SK-N-SH (cell line): ENCODE measurements at places on chromosomes 6 and 20. TPM values are rescaled to one million over a fixed set of nuclear protein-coding genes. Genes with fewer than 3 reads are reported as not detected.

DNA sequence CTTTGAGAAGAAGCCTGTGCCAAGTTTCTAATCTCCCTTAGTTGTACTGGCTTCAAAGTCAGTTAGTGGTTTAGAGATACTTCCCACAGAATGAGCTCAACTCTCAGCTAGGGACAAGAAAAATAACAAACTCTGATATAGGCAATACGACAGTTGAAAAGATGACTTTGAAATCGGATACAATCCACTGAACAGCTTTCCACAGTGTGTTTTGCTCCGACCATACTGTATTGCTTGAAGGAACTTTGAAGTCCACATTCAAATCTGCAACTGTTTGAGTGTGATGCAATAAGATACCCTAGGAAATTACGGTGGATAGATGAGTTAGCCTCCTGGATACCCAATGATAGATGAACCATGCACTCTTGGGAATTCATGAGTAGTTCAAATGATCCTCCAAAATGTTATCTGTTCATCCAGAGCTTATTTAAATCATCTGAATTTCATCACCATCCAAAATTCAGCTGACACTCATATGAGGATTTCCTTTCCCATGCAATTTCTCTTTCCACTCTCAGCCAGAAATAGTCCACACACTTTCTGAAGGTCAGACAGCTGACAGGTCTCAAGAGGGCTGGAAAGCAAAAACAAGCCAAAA is 443.8 kb downstream of the HAO1 start:
- H3K27ac ChIP-seq = no peak overlapping the region
- peaks cover 3% of the 10 kb centered on the region for H3K36me3 ChIP-seq
- no peaks in the 10 kb centered on the region for H3K27me3 ChIP-seq
- DNase-seq = no peak
- H3K4me3 ChIP-seq = no peak overlapping the region

Gene POM121L2
- not detected in 2 replicates for polyA plus RNA-seq

GRCh38 chr6:1997702-1998101 is 247.7 kb downstream of the GMDS start:
- H3K4me1 ChIP-seq = no peaks in the 10 kb centered on the region
- H3K27ac ChIP-seq = no peak overlapping the region
- no peaks in the 10 kb centered on the region for H3K27me3 ChIP-seq
- no peak overlapping the region for H3K4me3 ChIP-seq
- DNase-seq = no peak
- H3K36me3 ChIP-seq = no peaks in the 10 kb centered on the region

Gene TRDN
- not detected in 2 replicates for polyA plus RNA-seq

Gene PCK1
- not detected in 2 replicates for polyA plus RNA-seq

Gene BANF2
- polyA plus RNA-seq = not detected in 2 replicates

GRCh38 chr6:84665401-84665800 is 99.0 kb downstream of the TBX18 start:
- no peaks in the 10 kb centered on the region for H3K27me3 ChIP-seq
- no peak overlapping the region for H3K27ac ChIP-seq
- H3K4me1 ChIP-seq = peaks cover 8% of the 10 kb centered on the region; the same call in 1 of the 2 replicates
- H3K36me3 ChIP-seq = no peaks in the 10 kb centered on the region
- H3K4me3 ChIP-seq = no peak overlapping the region
- no peak for DNase-seq

- H3K27ac ChIP-seq = 0 out of 2 replicates have a peak overlapping the region, but pooled peaks have one; percentile 71
- no peak overlapping the region for H3K4me3 ChIP-seq
- no peaks in the 10 kb centered on the region for H3K27me3 ChIP-seq
- no peak for DNase-seq
- peaks cover 12% of the 10 kb centered on the region for H3K4me1 ChIP-seq
Observed at GRCh38 chr6:24929242-24929641, 6.5 kb downstream of the RIPOR2 start.

DNA sequence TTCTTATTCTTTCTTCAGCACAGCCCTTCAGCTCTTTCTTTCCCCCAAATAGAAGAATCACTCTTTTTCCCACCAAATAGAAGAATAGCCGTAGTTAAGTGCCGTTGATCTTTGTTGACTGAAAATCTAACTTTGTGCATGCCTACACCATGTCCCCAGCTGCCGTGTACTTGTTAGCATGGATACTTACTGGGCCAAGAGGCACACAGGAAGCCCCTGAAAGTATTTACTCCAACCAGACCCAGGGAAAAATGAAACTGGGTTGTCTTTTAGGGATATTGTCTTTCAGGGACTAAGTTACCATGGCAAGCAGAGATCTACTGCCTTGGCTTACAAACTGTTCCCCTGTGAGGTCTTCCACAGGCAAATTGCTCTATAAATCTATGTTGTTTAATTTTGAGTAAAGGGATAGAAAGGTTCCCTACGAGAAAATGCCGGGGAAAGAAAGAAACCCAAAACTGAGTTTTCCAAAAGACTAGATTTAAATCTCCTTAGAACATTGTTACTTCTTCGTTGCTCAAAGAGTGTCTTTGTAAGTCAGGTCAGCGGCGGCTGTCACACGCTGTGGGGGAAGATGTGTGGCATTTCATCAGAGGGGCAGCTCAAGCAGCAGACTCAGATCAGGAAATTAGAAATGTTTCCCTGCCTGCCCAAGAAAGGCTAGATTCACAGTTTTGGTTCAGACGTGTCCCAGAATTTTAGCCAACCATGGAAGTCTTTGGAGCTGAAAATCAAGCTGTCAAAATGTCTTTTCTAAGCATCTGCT is 188.2 kb upstream of the PRND start:
- H3K36me3 ChIP-seq = no peaks in the 10 kb centered on the region
- H3K4me1 ChIP-seq = no peaks in the 10 kb centered on the region
- no peak overlapping the region for H3K27ac ChIP-seq
- no peak overlapping the region for H3K4me3 ChIP-seq

GRCh38 chr6:12585497-12585958 is 131.0 kb upstream of the PHACTR1 start:
- H3K4me3 ChIP-seq = no peak overlapping the region
- no peaks in the 10 kb centered on the region; the same call in 1 of the 2 replicates for H3K4me1 ChIP-seq
- H3K27me3 ChIP-seq = no peaks in the 10 kb centered on the region
- H3K36me3 ChIP-seq = no peaks in the 10 kb centered on the region
- H3K27ac ChIP-seq = no peak overlapping the region

Gene MYH7B
- 0.32 and 0.41 TPM in 2 replicates for polyA plus RNA-seq

DNA sequence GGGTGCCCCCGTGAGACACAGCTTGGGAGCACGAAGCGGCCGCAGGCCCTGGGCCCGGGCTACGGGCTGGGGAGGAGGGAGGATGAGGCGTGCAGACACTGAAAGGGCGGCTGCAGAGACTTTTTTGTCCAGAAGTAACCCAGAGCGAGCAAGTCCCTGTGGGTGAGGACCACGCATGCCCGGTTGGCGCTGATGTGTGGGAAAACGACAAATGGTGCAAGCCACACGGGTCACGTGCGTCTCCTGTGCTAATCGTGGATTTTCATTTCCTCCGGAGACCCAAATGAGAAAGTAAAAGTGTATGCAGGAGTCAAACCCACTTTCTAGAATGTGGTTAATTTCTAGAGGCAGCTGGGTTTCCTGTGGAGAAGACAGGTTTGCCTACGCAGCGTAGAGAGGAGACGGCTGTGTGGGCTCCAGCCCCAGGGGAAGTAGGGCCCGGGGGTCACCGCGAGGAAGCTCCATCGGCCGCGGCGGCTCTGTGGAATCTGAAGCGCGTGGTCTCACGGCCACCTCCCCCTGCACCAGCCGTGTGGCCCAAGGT is 19.0 kb downstream of the DLL1 start:
- DNase-seq = no peak
- H3K27ac ChIP-seq = no peak overlapping the region
- H3K27me3 ChIP-seq = no peaks in the 10 kb centered on the region; the same call in 1 of the 2 replicates

GRCh38 chr6:3873051-3873450 is 23.9 kb downstream of the FAM50B start:
- H3K27ac ChIP-seq = no peak overlapping the region
- H3K4me1 ChIP-seq = no peaks in the 10 kb centered on the region
- no peak overlapping the region for H3K4me3 ChIP-seq

Gene ABHD16B
- polyA plus RNA-seq = not detected in 2 replicates

DNA sequence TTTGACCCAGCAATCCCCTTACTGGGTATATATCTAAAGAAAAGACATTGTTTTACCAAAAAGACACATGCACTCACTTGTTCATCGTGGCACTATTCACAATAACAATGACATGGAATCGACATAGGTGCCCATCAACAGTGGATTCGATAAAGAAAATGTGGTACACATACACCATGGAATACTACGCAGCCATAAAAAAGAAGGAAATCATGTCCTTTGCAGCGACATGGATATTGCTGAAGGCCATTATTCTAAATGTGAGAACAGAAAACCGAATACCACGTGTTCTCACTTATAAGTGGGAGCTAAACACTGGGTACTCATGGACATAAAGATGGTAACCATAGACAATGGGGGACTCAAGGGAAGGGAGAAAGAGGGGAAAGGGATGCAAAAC is 222.3 kb downstream of the RNGTT start:
- no peaks in the 10 kb centered on the region for H3K27me3 ChIP-seq
- DNase-seq = no peak
- H3K27ac ChIP-seq = no peak overlapping the region
- no peaks in the 10 kb centered on the region for H3K4me1 ChIP-seq

GRCh38 chr6:164928057-164928727 is 381.2 kb downstream of the C6orf118 start:
- no peaks in the 10 kb centered on the region for H3K27me3 ChIP-seq
- H3K27ac ChIP-seq = no peak overlapping the region

Gene TBX18
- 19.3 and 29.8 TPM in 2 replicates for polyA plus RNA-seq

GRCh38 chr6:37272834-37273566 is 15.1 kb upstream of the TMEM217 start:
- DNase-seq = no peak
- H3K4me1 ChIP-seq = no peaks in the 10 kb centered on the region
- H3K27me3 ChIP-seq = no peaks in the 10 kb centered on the region
- no peak overlapping the region for H3K4me3 ChIP-seq

Gene GNMT
- polyA plus RNA-seq = 1.4 and 2.0 TPM in 2 replicates

Gene COL11A2
- polyA plus RNA-seq = 0.99 and 1.1 TPM in 2 replicates

GRCh38 chr6:34475767-34476328 is 10.0 kb downstream of the PACSIN1 start:
- H3K27me3 ChIP-seq = no peaks in the 10 kb centered on the region; the same call in 1 of the 2 replicates
- no peak overlapping the region for H3K4me3 ChIP-seq
- peaks cover 3% of the 10 kb centered on the region; the same call in 1 of the 2 replicates for H3K4me1 ChIP-seq
- no peak for DNase-seq

DNA sequence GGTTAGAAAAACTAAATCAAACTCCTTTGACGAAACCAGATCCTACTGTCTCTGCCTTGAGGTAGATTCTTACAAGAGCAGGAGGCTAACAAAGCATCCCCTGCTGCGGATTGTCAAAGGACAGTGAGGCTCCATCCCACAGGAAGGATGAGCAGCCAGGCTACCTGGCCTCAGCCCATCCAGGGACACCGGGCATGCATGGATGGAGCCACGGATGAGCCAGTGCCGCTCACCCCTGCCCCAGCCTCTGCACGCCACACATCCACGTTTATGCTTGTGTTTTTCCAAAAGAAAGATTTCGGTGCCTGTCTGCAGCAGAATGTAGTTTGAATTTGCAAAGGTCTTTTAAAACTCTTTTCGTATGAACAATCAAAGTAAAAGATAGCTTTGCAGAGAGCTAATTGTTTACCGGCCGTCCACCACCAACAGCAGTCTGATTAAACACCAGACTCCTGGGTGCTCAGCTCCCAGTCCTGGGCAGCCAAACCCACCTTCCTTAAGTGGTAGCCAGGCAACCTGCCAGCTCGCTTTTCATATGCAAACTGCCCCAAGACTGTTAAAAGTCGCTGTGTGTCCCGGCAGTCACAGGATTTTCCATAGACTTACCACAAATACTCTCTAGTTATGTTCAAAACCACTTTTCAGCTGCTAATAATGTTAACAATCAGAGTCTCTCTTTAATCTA is 999 bp downstream of the THBS2 start:
- no peaks in the 10 kb centered on the region; the same call in 1 of the 2 replicates for H3K36me3 ChIP-seq
- peak overlapping the region; percentile 73 for H3K27ac ChIP-seq
- peak overlapping the region; percentile 64 for H3K4me3 ChIP-seq
- no peak for DNase-seq

Gene CENPW
- polyA plus RNA-seq = 8.8 and 10.9 TPM in 2 replicates

- no peak overlapping the region for H3K27ac ChIP-seq
- no peak overlapping the region for H3K4me3 ChIP-seq
- no peaks in the 10 kb centered on the region for H3K36me3 ChIP-seq
- peaks cover 3% of the 10 kb centered on the region; the same call in 1 of the 2 replicates for H3K4me1 ChIP-seq
- no peak for DNase-seq
Observed at GRCh38 chr6:87756858-87757257, 54.8 kb upstream of the AKIRIN2 start.

Gene SSTR4
- not detected in 2 replicates for polyA plus RNA-seq

Gene REM1
- polyA plus RNA-seq = 6.1 and 7.1 TPM in 2 replicates

- H3K27ac ChIP-seq = peak overlapping the region; percentile 87
- no peaks in the 10 kb centered on the region for H3K36me3 ChIP-seq
- no peaks in the 10 kb centered on the region for H3K27me3 ChIP-seq
Observed at GRCh38 chr20:37333848-37334318, 12.1 kb upstream of the SRC start.

Gene CYP39A1
- not detected in 2 replicates for polyA plus RNA-seq

- no peak overlapping the region for H3K27ac ChIP-seq
- no peaks in the 10 kb centered on the region; the same call in 1 of the 2 replicates for H3K36me3 ChIP-seq
- H3K4me3 ChIP-seq = no peak overlapping the region
- H3K4me1 ChIP-seq = peaks cover 3% of the 10 kb centered on the region; the same call in 1 of the 2 replicates
Observed at GRCh38 chr20:44066645-44067606, 120.1 kb downstream of the JPH2 start.

DNA sequence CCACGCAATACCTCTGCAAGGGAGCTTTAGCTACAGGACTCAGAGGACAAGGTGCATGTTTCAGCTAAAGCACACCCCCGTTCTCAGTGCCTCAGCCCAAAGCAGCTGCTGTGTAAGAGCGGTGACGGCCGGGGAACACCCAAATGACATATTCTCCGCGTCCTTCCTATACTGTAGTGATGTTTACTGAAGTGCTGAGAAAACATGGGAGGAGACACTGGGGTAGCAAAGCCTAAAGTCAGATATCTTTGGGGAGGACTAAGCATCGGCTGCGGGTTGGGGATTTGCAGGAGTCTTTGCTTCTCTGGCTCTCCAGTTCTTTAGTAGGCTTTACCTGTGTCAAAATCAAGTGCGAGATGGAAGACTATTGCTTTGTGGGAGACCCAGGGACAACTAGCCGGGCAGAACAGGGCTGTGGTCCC is 1.7 kb downstream of the SLC22A23 start:
- peaks cover 77% of the 10 kb centered on the region for H3K27me3 ChIP-seq
- DNase-seq = no peak
- H3K4me1 ChIP-seq = no peaks in the 10 kb centered on the region
- no peaks in the 10 kb centered on the region for H3K36me3 ChIP-seq

- DNase-seq = no peak
- no peaks in the 10 kb centered on the region for H3K4me1 ChIP-seq
- no peak overlapping the region for H3K4me3 ChIP-seq
- H3K36me3 ChIP-seq = peaks cover 12% of the 10 kb centered on the region
Observed at GRCh38 chr6:73830119-73830518, 134.1 kb downstream of the CD109 start.

DNA sequence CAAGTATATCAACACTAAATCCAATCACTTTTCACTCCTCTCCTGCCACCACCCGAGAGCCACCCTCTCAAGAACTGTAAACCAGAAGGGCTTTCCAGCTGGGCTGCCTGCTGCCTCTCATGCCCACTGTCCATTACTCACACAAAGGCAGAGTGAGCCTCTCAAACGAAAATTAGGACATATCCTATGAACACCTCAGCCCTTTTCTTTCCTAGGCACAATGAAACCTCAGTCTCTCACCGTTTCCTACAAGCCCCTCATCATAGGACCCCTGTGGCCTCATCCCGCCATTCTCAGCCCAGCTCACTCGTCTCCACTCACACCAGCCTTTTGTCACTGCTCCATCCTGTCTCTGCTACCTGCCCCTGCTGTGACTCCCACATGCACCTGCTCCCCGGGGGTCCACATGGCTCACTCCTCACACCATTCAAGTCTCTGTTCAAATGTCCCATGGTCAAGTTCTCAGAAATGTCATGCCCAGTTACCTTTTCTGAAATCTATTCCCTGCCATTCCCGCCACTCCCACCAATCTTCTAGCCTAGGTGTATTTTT is 7.4 kb downstream of the HLA-F start:
- DNase-seq = no peak
- H3K27me3 ChIP-seq = peaks cover 25% of the 10 kb centered on the region; the same call in 1 of the 2 replicates
- H3K36me3 ChIP-seq = no peaks in the 10 kb centered on the region
- H3K4me1 ChIP-seq = no peaks in the 10 kb centered on the region
